ENCODE measurements at places on chromosomes 3 and 15.

DNA sequence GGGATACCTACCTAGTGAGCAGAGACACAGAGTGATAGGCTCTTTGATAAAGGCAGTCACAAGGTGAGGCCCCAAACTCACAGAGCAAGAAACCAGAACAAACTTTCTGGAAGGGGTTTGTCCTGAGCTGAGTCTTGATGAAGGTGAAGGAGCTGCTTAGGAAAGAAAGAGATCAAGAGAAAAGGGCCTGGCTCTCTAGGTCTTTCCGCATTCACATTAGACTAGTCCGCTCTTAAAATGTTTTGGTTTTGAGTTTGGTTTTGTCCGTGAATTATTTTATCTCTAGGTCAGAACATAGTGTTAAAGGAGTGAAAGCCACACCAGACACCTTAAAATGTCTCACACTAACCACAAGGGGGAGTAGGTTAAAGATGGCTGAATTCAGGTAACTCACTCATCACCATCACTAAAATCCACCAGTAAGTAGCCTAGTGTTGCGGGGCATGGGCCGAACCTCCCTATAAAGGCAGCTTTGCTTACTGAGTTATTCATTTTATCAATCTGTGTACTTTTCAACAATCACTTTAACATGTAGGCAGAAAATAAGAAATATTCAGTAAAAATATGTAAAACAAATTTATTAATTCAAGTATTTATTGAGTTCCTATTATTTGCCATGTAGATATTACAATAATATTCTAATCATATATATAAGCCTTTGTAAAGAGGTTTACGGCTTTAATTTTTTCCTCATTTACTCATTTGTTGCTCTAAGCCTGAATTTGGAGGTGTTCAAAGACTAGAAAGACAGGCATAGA, 121.5 kb upstream of the TSC22D2 start:
- DNase-seq, result no peak

DNA sequence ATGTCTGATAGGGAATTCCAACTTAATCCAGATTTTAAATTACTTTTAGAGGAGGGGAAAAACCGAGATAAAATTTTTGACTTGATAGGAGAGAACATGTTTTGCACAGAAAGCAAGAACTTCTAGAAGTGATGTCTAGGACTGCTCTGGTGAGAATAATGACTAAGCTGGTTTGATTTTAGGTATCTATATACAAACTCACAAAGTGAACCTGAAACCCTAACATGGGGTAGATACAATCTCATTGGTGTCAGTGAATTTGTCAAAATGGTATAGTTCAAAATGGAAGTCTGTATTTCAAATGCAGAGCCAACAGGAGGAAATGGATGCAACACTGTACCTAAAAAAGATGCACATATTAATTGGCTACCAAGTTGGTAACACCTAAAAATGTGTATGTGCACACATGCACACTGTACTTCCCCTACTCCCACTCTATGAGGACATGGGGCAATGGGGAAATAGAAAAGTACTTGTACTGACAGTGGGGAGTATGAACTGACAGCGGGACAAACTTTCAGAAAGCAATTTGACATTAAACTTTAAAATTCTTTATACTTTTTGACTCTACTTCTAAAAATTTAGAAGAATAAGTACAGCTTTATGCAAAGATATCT, 53.0 kb downstream of the NR1I2 start:
- DNase-seq, result no peak

DNA sequence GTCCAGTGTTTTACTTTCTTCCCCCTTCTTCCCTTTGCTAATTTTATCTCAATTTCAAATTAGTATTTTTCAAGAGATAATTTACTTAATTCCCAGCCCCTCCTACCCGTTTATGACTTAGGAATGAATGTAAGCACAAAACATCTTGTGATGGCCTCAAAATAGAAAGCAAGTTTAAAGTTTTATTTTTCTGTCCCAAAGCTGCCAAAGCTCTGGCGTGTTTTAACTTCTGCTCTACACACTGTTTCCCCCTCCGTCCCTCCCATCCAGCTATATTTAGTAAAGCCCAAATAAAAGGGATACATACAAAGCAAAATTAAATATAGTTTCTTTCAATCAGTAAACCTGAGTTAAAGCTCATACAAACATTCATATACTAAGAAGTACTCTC, 59.9 kb downstream of the IGF2BP2 start:
- no peak for DNase-seq

GRCh38 chr3:137222736-137223225, 265.0 kb downstream of the IL20RB start:
- DNase-seq, result no peak

DNA sequence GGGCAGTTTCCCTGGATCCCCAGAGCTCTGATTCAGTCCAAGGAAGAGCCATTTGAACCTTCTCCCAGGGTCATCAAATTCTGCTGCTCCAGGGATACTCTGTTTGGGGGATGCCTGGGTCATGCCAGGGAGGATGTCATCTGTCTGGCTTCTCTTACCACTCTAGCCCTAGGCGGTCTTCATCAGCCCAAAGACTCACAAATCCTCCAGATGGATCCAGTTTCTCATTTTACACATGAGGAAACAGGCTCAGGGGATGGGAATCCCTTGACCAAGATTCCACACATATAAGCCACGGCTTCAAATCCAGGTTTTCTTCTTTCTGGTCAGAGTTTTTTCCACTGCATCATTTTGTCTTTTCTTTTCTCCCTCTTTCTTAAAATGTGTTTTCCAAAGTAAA, 36.7 kb downstream of the SLC28A1 start:
- DNase-seq, result no peak

GRCh38 chr3:42106646-42107045, 15.5 kb downstream of the TRAK1 start:
- DNase-seq, result no peak

- DNase-seq, result no peak
Observed at GRCh38 chr3:56125358-56126005, 342.8 kb downstream of the ERC2 start.

DNA sequence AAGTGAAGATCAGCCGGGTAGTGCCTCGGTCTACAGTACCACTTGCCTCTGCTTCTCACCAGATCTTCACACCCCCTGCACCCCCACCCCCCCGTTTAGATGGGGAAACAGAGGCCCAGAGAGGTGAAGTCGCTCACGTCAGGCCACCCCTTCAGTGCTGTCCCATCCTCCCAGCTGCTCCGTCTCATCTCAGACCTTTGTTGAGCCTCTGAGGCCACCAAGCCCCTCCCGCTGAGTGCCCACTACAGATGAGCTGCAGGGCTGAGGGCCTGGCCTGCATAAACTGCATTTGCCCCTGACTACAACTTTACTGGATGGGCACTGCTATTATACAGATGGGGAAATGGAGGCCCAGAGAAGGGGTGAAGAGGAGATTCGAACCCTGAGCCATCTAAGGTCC, 35.8 kb downstream of the ADAMTS7 start:
- no peak for DNase-seq

GRCh38 chr15:76844096-76844495, 61.0 kb downstream of the SCAPER start:
- DNase-seq, result no peak

- no peak for DNase-seq
Observed at GRCh38 chr15:67143646-67144045, 78.2 kb downstream of the SMAD3 start.

DNA sequence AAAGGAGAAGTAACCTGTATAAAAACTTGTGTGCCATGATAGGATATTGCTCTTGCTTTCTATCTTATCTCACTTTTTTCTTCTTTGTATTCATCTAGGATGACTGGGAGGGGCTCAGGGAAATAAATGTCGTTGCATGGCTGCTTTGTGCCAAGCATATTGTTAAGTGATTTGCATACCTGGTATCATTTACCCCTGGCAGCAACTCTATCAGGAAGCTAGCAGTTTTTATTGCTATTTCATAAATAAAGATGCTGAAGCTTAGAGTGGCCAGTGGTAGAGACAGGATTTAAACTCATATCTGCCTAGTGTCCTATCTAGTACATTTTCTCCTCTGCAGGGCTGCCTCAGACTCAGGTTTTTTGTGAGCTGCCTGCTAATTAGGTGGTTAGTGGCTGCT, 253.3 kb downstream of the PTPRG start:
- no peak for DNase-seq

DNA sequence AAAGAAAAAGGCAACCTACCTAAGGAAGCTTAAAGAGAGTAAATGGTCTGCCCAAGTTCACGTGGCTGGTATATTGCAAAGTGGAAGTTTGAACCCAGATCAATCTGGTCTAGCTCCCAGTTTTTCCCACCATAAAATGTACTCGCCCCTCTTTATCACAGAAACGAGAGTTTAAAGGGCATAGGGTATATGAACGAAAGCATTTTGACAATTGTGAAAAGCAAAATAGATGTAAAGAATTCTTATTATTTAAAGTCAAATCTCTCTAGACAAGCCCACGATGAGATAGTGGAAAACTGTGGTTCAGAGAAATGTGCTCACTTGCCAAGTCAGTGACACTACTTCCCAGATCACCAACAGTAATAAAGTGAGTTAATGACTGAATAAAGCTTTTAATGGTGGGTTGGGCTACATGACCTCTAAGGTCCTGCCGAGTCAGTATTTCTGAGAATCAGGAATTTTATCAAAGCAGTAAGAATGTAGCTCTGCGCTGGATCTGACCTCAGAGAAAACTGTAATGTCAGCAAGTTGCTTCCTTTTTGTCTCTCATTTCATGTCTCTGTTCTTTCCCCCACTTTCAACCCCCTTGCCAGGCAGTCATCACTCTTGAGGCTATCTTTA, 23.3 kb upstream of the NEO1 start:
- DNase-seq, result no peak

- DNase-seq, result no peak
Observed at GRCh38 chr3:56781762-56782161, 20.0 kb downstream of the ARHGEF3 start.

GRCh38 chr15:89654847-89655805, at the start of gene KIF7:
Gene KIF7, minus strand, starts transcription at chr15:89655467. Its CDS starts 2,537 bp downstream, at chr15:89652930.
- DNase-seq, result no peak

DNA sequence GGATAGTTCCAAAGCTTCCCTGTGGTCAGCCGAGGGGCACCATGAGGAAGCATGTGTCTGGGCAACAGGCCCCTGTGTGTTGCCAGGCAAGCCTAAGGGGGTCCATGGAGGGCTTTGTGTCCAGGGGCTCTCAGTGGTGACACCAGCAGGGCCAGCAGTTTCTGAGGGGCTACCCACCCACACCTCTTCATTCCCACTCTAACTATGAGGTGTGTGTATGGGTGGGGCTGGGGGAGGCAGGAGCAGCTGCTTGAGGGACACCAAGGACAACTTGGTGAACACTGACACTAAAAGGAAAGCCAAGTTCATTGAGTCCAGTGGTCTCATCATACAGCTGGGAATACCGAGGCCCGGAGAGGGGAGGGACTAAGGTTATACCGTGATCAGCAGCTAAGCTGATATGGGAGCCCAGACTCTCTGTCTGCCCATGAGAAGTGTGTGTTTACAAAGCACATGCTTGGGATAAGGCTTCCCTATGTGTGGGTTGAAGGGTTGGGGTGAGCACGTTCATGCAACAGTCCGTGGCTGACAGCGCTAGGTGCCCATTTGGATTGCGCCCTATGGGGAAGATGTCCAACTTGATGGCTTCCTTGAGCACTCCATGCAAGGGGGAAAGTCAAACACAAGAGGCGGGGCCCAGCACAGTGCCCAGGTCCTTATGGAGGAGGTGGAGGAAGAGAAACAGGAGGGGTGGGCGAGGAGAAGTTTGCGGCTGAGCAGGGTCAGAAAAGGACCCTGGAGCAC, 34.8 kb upstream of the CHRNB4 start:
- DNase-seq, result no peak

- DNase-seq, result no peak
Observed at GRCh38 chr15:51580982-51581381, 41.6 kb downstream of the DMXL2 start.

DNA sequence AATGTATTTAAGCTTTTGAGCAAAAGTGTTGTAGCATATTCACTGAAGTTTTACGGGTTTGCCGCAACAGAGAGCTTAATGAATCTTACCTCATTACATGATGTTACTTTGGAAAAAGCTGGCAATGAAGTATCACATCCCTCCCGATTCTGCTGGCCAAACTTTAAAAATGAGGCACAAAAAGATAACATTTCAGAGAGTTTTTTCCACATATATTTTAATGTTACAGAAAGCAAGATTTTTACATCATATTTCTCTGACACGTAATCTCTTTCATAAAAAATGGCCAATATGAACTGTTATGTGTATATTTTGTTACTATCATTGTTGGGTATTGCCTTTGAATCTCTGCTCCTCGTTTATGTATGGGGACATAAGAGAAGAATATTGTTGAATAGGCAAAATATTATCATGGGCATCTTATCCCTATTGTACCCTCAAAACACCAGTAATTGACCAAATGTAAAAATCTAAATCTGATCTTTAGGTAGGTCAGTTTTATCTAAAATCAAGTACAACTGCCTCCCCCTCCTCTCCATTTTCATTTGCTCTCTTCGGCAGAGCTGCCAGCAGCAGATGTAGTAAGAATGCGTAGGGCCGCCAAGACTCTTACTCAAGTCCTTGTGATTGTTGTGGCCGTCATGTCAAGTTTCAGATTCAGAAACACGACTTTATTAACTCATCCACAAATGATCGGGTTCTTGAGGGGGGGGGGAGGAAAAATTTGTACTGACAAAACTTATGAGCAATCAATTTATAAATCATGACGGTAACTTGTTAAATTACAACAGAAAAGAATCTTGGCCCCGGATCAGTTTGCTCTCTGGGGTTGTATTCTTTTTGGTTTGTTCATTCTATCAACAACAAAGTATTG, 106.7 kb upstream of the THRB start:
- no peak for DNase-seq

DNA sequence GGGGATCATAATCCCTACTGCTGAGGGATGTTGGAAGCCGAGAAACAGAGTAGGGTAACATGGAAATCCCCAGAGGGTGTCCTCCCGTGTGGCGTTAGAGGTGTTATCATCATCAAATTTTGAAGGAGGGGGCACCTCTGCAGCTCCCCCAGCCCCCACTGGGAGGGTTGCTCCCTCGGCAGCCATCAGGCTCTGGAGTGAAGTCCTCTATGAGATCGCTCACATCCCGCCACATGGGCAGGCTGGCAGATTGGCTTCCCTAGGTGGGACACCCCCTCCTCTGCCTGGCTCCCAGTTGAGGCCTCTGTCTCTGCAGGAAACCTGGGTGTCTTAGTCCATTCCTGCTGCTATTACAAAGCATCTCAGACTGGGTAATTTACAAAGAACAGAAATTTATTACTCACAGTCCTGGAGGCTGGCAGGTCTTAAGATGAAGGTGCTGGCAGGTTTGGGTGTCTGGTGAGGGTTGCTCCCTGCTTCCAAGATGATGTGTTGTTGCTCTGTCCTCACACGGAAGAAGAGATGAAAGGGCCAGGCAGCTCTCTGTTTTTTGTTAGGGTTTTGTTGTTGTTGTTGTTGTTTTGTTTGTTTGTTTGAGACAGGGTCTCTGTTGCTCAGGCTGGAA, 120.5 kb downstream of the NUP210 start:
- no peak for DNase-seq

DNA sequence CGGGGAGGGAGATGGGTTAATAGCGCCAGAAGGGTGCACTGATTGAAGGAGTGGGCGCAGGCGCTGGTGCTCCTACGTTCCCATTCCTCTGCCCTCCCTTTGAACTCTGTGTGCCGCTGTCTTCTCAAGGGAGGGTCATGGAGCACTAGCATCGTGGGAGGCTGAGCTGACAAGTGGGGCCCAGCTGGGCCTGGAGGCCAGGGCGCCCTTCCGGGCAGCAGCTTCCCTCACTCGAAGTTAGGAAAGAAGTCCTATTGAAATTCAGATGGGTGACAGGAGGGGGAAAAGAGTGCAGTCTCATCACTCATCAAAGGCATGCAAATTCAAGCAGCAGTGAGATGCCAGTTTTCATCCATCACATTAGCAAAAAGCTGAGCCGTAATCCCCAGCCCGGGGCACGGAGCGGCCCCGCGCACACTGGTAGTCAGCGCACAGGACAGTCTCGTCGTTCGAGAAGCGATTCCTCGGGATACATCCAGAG, 128.2 kb downstream of the LRRK1 start:
- DNase-seq, result no peak
